ENCODE measurements at places on chromosomes 7 and 10.

DNA sequence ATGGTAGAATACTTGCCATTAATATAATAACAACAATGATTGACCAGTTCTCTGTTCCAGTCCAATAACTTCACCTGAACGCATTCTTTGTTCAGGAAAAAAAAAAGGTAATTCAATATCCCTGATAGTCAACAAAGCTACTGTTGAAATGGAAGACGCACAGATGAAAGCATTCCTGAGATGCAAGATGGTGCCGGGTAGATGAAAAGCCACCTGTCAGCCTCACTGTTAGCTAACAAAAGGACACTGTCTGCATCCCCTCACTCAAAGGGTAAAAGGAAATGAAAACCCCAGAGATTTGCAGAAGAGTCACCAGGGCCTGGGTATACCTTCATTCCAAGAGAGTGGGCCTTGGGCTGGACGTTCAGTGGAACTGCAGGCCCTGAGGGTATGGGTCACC, 357.4 kb downstream of the PLXNA4 start:
- DNase-seq: no peak

DNA sequence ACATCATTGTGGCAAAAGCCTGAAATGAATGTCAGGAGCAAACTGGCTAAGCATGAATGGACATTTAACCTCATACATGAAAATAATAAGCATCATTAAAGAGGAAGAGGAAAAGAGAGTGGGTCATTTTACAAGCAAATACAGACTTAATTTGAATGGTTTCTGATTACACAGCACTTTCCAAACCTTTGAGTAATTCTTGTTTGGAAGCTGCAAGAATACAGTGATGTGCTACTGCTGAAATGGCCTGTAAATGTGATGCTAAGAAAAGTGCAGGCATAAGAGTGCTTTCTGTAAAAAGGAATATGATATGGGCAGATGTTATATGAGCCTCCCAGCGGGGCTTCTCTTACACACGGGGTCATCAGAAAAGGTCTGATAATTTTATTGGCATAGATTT, 30.2 kb downstream of the TAS2R16 start:
- no peak for DNase-seq

GRCh38 chr7:142349670-142350405, 92.0 kb upstream of the PRSS58 start:
- no peak for DNase-seq

DNA sequence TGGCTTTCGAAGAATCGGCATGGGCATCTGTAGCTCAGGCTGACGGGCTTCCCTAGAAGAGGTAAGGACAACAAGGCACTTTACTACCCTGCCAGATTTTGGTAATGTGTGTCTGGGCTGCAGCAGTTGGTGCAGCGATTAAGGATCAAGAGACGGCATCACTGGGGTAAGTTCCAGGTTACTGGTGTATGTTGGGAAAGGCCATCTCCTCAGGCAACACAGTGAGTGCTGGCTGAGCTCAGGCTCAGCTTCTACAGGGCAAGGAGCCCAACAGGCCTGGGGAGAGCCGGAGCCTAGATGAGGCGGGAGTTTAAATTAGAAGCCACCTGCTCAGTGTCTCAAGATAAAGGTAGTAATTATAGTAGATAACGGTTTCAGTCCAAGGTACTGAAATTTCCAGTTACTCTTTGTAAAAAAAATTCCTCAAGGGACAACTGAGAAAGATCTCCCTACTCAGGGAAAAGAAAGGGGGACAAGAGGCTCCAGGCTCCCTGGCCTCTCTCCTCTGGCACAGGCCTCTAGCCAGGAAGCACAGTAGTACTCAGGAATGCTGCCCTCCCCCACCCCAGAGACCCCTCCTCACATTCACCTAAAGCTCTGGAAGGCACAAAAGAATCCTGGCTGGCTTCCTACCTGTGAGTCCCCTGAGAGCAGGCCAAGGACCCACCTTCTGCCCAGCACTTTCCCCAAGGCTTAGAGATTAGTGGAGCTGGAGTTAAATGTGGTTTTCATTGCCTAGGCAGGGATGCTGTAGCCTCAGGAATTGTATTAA, 3.9 kb downstream of the CXCL12 start:
- no peak for DNase-seq

- no peak for DNase-seq
These were observed 9.0 kb upstream of the CFTR start for GRCh38 chr7:117470777-117471176.

DNA sequence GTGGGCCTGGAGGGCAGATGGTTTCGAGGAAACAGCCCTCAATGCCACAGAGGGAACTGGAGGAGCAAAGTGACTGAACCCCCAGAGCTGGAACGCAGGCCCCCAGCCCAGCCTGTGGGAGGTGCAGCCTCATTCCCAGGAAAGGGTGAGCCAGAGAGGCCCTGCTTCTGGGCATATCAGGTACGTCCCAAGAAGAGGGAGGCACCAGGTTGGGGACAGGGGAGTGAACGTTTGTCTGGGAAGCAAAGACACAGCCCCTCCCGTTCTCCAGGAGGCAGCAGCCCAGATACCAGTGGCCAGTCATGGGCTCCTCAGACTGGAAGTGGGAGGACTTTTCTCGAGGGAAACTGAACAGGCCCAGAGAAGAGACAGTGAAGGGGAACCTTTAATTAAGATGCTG, 74.3 kb upstream of the RET start:
- no peak for DNase-seq

GRCh38 chr10:98925651-98926050, 310.0 kb downstream of the HPSE2 start:
- no peak for DNase-seq

GRCh38 chr10:118003126-118003525, 43.6 kb downstream of the RAB11FIP2 start:
- no peak for DNase-seq

DNA sequence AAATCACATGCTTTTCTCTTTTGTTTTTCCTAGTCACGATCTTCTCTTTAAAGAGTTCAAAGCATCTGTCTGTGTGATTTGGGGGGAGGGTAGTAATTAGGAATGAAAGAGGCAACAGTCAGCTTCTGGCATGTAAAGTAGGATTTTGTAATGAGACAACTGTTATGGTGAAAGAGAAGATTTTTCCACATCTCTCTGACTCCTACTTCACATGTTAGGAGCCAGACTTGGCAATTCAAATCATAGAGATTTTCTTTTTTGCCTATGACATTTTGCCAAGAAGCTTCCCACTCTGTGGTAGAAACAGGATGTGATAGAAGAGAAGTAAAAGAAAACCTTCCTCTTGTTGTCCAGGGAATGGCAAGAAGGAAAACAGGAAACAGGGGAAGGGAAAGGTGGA, 38.3 kb upstream of the KLHL7 start:
- no peak for DNase-seq

DNA sequence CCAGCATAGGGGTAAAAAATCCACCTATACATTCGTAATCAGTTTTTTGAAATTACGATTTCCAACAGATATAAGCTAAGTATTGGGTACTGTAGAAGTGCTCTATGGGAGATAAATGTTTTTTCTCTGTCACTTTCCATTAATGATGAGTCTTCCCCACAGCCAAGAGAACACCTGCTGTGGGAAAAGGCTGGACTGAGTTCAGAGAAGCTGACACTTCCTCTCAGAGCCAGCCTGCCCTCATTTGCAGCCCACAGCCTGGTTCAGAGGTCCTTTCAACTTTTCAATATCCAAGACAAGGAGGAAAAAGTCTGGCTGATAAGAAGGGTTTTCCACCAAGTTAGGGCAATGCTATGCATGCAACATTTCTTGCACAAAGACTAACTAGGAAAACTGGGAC, 64.5 kb upstream of the DNAJB12 start:
- no peak for DNase-seq

DNA sequence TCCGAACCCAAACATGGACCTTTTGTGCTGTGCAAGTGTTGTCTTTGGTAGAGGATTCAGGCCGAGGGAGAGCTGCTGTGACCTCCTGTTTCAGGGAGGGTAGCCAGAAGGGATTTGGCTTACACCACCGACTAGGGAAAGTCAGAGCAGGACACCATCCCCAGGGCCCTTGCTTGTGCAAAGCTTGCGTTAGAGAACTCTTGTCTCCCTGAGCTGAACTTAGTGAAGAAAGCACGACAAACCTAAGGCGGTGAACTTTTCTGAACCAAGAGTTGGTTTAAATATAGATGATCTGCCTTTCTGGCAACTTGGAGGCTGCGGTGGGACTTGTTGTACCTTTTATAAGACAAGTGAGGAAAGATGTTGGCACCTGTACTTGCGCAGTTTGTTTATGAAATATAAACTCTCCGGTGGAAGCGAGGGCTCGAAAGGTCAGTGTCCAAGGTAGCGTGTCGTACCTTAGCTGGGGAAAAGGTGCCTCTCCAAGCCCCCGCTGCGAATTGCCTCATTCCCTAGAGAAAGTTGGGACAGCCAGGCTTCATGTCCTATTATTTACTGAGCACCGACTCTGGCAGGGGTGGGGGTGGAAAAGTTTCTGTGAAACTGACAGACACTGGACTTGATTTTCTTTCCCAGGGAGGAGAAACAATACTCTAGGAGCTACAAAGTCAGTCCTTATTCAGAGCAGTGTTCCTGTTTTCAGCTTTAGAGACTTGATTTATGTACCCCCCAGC, 31.6 kb downstream of the WBP1L start:
- DNase-seq: no peak

- no peak for DNase-seq
These were observed 58.4 kb upstream of the ETV1 start for GRCh38 chr7:14047709-14048399.

DNA sequence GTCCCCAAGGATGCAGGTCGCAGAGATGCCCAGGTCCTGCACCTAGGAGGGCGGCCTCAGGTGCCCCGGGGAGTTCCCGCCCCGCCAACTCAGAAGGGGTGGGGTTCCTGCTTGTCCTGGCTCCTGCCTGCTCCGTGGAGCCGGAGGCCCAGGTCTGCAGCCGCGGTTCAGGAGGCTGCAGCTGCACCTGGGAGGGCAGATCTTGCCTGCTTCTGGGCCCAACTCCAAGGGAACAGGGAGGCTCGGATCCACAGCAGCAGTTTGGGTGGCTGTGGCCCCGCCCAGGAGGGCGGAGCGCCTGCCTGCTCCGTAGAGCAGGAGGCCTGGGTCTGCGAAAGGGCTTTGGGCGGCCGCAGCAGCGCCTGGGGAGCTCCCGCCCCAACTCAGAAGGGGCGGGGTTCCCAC, 108.2 kb upstream of the EGR2 start:
- DNase-seq: no peak

- no peak for DNase-seq
These were observed 8.1 kb downstream of the TRPV5 start for GRCh38 chr7:142925413-142925812.

- DNase-seq: no peak
These were observed 3.4 kb upstream of the MLLT10 start for GRCh38 chr10:21530641-21531040.

GRCh38 chr10:23363793-23364135, 19.2 kb upstream of the C10orf67 start:
- DNase-seq: no peak

- no peak for DNase-seq
These were observed 8.8 kb upstream of the ATRNL1 start for GRCh38 chr10:115084277-115084850.

- no peak for DNase-seq
These were observed 50.5 kb downstream of the SH3PXD2A start for GRCh38 chr10:103804871-103805270.

- no peak for DNase-seq
These were observed 25.3 kb downstream of the ANXA8 start for GRCh38 chr10:47458466-47459154.

GRCh38 chr7:8597565-8597964, 164.2 kb downstream of the NXPH1 start:
- no peak for DNase-seq

DNA sequence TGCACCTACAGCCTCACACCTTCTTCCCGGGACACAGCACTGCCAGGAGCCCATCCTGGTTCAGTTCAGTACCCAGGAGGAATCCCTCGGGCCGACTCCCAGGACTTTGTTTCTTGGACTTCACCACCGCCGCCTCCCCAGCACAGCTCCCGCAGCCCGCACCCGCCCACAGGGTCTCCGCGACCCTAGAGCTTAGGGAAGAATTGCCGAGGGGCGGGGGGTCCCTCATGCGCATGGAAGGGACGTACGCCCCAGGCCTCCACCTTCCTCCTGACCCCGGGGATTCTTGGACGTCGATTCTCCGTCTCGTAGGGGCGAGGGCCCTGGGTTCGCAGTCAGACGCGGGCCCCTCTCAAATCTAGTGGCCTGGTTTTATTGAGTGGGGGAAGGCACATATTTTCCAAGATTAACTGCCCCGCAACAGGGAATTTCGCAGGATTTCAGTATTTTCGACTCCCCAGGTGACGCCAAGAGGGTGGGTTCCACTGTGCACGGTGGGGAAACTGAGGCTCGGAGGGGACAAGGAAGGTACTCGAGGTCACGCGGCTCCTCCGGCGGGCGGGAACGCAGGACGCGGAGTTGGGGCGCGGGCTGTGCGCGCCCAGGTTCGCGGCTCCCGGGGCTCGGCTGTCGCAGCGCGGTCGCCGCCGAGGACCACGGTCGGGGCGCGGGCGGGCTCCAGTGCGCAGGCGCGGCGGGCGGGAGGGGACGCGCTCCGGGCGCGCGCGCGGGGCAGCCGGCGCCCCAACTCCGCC, at the start of gene ADCY1:
ADCY1 (plus strand) TSS at position 708 of the 755 bp plus-strand sequence. CDS start 176 bp downstream, outside the sequence.
- no peak for DNase-seq

- DNase-seq: no peak
These were observed 184.3 kb upstream of the ITGB1 start for GRCh38 chr10:33142295-33142694.

GRCh38 chr7:98753989-98754479, 115.8 kb downstream of the TMEM130 start:
- no peak for DNase-seq

DNA sequence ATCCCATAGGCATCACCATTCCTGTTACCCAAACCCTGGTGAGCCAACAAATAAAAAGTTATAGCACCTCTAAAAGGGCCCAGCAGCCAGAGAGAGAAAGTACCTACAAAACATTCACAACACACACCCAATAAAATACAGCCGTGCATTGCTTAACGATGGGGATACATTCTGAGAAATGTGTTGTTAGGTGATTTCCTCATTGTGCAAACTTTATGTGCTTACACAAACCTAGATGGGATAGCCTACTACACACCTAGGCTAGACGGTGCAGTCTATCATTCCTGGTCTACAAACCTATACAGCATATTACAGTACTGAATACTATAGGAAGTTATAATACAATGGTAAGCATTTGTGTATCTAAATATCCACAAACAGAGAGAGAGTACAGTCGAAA, 44.9 kb upstream of the UCN3 start:
- no peak for DNase-seq

DNA sequence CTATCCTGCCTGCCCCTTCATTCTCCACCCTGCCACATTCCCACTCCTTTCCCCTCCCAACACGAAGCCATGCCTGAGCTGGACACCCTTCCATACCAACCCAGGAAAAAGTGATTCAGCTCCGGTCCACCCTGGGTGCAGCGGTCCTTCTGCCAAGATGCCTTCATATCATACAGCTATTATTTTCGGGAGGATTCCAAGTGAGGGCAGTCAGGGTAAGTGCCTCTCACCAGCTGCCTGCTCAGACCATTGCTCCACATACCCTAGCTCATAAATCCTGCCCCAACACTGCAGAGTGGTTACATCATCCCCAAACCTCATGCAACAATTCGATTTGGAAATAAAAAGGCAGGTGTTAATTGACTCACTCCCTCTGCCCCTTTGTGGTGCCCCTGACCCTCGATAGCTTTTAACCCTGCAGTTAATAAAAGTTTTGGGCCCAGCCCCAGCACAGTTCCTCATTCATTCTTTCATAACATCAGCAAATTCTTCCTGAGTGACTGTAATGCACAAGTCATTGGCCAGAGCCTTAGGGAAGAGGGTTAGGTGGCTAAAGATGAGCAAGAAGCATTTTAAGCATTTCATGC, 42.6 kb downstream of the ZNF503 start:
- DNase-seq: no peak

GRCh38 chr7:108069646-108070045, 60.5 kb downstream of the LAMB4 start:
- DNase-seq: no peak

Measured in esophagus squamous epithelium (tissue), 5 donors.